T1000 (cell line): ENCODE measurements at places on chromosomes 5 and 9.

DNA sequence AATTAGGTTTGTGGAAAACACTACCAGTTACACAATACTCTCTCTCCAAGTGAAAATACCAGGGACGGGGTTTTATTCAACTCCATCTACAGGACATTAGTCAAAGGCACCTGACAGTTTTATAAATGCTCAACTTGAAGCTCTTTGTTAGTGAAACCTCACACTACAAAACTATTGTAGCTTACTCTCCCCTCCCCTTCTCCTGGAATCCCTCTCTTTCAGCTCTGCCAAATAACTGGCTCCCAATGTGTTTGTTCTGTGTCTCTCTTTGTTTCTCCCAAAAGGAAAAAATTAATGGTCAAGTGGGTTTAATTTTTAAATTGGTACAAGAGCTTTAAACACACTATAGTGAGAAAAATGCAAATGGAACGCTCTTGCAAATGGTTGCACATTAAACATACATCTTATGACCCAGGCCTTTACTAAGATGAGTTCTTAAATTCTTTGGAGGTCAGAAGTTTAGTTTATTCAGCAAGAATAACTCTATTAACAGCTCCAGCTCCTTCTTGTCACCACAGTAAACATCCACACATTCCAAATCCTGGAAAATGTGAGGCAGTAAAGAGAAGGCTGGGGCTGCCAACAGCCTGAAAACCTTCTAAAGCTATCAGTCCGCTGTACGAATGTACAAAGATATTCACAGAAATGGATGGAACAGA is 48.4 kb downstream of the ZNF608 start:
- DNase-seq = no peak

- DNase-seq = no peak
Measured at GRCh38 chr5:137624786-137625349, 111.0 kb downstream of the KLHL3 start.

GRCh38 chr5:1474866-1475543 is 29.8 kb upstream of the SLC6A3 start:
- no peak for DNase-seq

DNA sequence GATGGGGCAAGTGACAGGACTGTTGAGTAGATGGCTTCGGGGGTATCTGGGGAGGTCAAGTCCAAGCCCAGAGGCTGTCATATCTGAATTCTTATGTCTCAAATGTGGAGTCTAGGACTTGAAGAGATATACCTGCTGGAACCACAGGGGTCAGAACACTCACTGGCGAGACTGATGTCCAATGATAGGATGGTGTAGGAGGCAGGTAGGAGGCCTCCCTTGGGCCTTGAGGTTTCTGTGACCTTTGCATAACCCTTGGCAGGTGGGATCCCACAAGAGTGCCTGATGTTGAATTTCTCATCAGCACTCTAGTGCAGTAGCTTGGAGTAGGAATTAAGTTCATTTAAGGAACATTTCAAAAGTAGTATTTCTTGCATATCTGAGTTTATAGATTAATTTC is 2.8 kb downstream of the CCL21 start:
- DNase-seq = no peak

- no peak for DNase-seq
Measured at GRCh38 chr9:82799286-82799685, 263.7 kb downstream of the RASEF start.

GRCh38 chr9:33155393-33155792 is 11.7 kb downstream of the B4GALT1 start:
- DNase-seq = no peak

DNA sequence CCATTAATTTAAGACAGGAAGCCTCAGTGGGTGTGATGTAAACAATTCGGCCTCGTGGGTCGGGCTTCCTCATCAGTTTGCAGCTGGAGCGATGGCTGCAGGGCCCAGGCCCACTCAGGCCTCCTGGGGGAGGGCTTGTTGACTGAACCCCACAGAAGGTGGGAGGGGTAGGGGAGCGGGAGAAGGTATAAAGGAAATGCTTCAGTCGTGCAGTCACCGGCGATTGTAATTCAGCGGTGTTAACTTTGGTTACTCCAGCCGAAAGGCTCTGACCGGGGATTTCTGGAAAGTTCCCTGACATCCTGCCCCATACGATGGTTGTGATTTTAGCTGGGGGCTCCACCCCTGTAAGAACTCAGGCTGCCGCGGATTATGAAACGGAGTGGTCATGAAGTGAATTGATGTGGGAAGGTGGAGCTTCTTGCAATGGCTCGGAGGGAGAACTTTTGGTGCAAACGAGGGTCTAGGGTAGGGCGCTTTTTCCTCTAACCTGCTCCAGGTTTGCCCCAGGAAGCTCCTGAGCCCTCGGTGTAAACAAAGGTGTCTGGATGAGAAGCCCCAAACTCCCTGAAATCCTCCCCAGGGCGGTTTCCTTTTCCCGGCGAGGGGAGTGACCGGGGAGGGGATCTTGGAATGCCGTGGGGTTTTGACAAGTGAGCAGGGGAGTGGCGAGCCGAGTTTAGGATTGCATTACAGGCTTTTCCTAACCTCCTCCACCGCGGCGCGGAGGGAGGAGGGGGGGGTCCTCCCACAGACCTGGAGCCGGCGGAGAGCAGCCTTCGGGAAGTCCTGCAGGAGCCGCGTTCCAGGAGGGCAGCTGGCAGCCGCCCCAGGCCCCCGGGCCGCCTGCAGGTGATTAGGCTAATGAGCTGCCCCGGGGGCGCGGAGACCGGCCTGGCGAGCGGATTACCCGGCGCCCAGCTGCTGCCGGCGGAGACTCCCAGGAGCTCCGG is 215.5 kb downstream of the PDZD2 start:
- DNase-seq = peak; percentile 57

GRCh38 chr5:53825016-53825415 is 264.6 kb downstream of the NDUFS4 start:
- DNase-seq = no peak

DNA sequence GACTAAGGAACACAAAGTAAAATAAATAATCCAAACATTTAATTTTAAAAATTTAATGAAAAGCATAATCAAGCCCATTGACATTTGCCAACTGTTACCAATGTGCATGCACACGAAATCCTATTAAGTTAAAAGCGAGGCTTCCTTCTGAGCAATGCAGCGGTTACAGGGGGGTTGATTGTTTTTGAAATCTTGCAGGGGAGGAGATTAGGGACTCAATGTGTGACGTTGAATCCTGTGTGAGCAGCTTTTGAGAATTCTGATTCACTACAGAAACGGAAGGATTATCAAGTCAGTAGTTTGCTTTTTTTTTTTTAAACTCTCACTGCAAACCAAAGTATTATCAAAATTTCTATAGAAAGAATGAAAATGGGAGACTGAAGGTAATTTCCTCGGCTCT is 109.5 kb downstream of the PRKACG start:
- DNase-seq = no peak

DNA sequence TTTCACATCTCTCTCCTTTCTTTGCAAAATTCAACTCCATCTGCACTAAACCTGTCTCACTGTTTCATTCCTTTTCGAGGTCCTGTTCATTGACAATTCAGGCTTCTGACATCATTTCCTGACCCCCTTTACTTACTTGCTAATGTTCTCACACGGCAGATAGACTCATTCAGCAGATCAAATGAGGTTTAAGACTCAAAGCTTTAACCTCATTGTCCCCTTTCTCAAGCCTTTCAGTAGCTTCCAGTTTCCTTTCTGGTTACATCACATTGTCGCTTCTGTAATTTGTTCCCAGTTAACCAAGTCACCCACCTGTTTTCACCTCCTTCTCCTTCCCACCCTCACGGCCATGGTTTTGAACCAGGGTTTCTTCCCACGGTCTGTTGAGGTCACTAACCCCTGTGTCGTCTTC is 143.4 kb upstream of the OTULINL start:
- no peak for DNase-seq

GRCh38 chr5:112161392-112161748 is 257.7 kb downstream of the EPB41L4A start:
- DNase-seq = no peak

DNA sequence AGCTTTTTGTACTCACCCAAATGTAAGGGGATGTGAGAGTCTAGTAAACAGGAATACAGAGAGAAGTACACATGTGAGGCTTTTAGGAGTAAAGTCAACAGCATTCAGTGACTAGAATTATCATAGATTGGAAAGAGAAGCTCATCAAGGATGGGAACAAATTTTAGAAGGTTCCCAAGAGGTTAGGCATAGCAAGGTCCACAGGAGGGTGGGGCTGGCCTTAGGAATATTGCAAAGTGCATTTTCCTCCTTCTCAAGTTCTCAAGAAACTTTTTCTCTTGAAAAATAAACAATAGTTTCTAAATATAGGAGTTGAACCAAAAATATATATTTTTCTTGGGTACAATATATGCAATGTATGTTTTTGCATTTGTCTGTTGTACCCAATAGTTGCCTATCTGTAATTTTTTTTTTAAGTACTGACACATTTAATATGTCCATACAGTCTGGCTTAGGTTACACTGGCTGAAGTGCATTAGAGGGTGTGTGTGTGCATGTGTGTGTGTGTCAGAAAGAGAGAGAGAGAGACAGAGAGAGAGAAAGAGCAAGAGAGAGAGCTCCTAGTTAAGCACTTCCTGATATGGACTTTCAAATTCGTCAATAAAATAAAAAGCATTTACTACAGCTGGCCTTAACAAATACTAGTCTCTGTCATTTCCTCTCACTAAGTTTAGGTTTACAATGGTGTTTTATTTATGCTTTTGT is 62.2 kb downstream of the SNX18 start:
- DNase-seq = no peak

DNA sequence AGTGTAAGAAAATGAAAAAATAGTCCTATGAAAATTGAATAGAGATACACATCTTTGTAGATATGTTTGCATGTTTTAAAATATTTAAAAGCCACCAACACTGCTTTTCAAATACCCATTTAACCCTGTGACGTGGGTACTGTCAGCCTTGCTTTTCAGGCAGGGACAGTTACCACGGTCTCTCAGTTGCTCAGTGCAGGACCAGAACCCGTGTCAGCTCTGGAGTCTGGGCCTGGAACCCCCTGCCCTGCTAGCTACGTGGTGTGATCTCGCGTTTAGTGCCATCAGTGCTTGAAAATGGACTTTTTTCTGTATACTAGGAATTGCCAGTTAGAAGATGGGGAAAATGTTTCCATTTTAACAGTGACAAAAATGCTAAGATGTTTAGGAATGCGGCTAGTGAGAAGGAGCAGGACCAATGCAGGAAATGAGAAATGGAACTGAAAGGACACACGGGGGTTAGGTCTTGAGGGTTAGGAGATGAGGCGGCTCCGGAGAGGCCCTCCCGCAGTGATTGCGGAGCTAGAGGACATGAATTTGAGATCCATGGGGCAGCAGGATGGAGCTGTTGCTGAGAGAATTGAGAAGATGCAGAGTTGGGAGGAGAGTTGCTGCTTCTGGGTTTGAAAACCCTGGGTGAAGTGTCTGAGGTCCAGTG is 13.7 kb downstream of the RNU6ATAC start:
- no peak for DNase-seq

DNA sequence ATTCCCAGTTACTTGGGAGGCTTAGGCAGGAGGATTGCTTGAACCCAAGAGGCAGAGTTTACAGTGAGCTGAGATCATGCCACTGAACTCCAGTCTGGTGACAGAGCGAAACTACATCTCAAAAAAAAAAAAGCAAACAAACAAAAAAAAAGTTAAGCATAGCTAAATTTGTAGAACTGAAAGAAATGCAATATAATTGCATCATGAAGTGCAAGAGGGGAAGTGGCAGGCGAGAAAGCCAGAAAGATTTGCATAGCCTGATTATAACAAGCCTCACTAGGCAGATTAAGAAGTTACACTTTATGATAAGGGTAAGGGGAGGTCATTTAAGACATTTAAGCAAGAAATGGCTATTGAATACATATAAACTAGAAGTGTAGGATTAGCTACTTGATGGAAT is 187.1 kb downstream of the EDIL3 start:
- DNase-seq = no peak

GRCh38 chr5:129063483-129064113 is 31.0 kb upstream of the ISOC1 start:
- no peak for DNase-seq

DNA sequence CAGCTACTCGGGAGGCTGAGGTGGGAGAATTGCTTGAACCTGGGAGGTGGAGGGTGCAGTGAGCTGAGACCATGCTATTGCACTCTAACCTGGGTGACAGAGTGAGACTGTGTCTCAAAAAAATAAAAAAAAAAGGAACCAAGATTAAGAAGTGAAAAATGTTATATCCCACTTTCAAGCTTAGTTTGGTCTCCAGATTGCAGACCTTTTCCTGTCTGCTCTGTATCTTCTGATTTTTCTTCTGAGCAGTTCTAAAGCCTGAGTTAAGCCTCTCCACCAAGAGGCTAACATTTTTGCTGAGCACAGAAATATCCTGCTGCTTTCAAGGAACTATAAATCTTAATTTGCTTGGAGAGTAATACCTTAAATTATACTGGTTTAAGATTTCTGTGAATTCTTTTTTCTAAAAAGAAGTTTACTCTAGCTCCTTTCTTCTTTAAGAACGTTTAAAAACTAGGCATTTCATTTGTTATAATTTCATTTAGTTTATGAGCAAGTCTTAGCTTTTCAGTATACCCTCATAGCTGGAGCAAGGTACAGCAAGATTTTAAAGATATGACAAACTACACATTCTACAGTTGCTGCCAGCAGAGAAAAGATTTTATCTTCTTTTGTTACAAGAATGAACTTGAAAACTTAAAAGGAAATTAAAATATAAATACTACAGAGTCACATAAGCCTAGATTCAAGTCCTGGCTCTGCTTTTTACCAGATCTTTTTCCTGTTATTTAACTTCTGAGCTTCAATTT is 55.0 kb downstream of the GARNL3 start:
- DNase-seq = no peak

DNA sequence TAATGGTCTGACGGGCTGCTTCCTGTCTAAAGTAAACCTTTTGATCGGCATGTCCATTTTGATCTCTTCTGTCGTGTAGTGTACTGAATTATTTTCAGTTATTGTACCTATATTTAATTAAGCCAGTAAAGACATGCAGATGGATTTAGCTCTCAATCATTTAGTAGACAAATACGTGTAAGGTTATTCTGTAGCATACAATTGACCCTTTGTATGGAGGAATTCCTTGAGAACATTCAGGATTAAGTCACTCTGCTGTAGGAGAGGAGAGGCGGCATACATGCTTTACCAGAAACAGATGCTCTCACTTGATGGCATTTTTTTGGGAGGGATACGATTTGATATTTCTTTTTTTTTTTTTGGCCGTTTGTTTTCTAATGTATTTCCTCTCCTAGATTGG is 141.0 kb downstream of the PBX3 start:
- DNase-seq = no peak

DNA sequence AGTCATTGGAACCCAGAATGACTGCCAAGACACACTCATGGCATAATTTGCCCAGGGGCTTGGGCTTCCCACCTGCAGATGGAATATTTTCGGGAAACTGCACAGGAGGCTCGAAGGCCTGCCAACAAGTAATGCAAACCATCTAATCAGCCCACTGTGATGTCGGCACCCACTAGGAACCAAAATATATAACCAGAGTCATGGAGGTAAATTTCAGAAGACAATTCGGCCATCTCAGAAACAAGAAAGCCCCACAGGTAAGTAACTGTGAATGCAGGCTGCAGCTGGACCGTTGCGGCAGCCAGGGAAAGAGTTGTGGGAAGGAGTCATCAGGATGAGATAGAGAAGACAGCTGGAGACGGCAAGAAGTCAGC is 264.4 kb downstream of the SYK start:
- no peak for DNase-seq
